GM10248 (cell line): ENCODE measurements at places on chromosomes 5 and 9.

GRCh38 chr5:142926549-142926948, 156.4 kb downstream of the ARHGAP26 start:
- DNase-seq, result no peak

DNA sequence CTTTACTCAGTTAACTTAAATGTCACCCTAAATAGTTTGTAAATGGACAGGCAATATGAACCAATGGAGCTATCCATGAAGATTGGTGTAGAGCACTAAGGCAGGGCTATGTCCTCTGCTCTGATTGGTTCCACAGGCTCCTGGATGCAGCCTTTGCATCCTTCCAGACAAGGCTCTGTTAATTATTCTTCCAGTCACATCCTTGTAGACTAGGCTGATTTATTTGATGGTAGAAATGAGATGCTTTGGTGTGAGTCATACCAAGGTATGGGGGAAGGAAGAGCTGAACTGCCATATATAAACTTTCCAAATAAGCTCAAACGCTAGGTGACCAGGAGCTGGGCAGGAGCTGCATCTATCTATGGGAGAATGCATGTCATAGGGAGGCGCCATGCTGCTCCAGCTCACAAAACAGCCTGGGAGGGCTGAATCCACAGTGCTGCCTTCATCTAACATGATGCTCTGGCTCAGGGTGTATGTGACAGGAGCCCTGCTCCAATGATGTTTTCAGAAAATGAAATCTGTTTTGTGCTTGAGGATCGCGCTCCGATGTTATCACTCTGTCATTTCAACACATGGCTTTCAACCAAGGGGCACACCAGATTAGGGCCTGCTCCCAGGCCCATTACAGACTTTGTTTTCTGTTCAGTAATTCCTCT, 818.0 kb upstream of the ZNF608 start:
- no peak for DNase-seq

- DNase-seq, result no peak
Observed at GRCh38 chr5:137658324-137658723, 77.6 kb downstream of the KLHL3 start.

- DNase-seq, result no peak
Observed at GRCh38 chr5:102625928-102626327, 127.1 kb upstream of the SLCO6A1 start.

DNA sequence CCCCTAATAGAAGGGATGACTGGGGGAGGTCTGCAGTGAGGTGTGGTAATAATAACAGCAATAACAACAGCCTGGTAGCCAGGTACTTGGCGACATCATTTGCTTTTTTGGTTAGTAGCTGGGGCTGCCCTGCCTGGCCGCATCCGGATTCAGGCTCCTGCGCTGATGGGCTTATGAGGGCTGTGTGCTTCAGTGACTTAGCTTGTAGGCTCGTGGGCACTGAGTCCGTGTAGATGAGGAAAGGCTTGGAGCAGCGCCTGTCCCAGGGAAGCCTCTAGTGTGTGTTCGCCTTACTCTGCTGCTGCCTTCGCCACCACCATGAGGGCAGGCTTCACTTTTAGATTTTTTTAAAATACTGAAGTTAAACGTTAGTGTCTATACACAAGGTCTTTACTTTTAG, 4.5 kb downstream of the NDUFS6 start:
- DNase-seq, result no peak

GRCh38 chr5:80686757-80687156, 32.0 kb upstream of the DHFR start:
- DNase-seq, result no peak

GRCh38 chr9:18935541-18935940, 97.5 kb downstream of the SAXO1 start:
- no peak for DNase-seq

GRCh38 chr5:76710991-76711390, 4.9 kb upstream of the F2R start:
- DNase-seq, result peak; percentile 20

- DNase-seq, result no peak
Observed at GRCh38 chr9:93587284-93587650, 10.9 kb downstream of the PHF2 start.

DNA sequence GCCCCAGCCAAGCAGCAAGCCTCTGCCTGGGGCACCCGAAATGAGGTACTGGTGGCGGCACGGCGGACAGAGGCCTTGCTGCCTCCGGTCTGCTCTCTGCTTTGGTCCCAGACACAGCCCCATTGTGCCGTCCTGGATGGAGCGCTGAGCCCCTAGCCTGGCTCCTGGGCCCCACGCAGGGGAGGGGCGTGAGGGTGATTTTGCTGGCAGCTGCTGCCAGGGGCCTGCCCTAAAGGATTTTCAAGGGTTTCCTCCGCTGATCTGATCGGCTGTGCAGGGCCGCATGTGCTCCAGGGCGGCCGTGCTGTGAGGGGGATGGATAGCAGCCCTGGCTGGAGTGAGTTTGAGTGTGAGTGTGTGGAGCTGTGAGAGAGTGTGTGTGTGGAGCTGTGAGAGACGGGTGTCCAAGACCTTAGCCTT, 1.3 kb downstream of the GPSM1 start:
- no peak for DNase-seq

DNA sequence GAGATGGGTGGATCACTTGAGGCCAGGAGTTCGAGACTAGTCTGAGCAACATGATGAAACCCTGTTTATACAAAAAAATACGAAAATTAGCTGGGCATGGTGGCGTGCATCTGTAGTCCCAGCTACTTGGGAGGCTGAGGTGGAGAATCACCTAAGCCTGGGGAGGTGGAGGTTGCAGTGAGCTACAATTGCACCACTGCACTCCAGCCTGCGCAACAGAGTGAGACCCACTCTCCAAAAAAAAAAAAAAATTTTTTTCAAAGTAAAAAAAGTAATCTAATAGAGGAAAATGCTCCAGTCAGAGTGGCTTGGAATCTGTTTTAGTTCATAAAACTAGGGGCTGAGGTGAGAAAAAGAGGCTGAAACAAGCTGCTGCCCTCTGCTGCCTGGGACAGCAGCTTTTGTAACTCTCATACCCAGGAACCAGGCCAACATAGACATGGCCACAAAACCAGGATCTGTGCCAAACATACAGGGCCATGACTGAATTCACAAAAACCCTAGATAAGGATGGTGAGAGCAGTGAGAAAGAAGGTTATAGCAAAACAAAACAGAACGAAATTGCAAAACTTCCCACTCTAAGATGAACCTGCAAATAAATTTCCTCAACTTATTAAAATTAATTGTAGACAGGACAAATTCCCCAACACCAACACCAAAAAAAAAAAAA, 13.1 kb upstream of the DCAF12 start:
- no peak for DNase-seq

- DNase-seq, result no peak
Observed at GRCh38 chr5:757931-758697, 26.4 kb downstream of the ZDHHC11B start.

DNA sequence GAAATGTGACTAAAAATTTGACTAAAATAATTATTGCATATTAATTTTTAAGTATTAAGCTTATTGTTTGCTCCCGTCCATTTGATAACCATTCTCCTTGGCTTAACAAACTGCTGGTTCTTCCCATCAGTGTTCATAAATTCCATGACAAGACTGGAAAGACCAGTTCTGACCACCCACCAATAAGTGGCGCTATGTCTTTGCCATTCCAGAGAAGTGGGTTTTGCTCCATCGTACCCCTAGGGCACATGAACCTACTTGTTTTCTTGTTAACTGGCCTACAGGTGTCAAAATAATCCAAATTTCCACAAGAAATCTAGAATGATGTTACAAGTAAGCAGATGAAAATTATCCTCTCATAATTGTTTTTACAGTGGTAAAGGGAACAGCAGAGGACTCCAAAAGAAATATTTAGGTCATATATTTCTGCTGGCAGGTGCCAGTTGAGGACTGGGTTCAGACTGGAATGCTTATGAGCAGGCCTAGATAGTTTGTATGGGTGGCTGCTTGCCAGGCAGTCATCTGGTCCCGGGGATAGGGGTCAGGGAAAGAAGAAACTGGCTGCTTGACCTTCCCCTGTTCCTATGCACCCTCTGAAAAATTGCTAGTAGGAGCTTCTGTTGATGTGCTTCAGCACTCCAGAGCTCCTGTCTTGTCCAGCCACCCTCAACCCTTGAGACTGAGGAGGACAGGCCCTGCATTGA, 283.1 kb upstream of the ADAMTSL1 start:
- DNase-seq, result no peak

DNA sequence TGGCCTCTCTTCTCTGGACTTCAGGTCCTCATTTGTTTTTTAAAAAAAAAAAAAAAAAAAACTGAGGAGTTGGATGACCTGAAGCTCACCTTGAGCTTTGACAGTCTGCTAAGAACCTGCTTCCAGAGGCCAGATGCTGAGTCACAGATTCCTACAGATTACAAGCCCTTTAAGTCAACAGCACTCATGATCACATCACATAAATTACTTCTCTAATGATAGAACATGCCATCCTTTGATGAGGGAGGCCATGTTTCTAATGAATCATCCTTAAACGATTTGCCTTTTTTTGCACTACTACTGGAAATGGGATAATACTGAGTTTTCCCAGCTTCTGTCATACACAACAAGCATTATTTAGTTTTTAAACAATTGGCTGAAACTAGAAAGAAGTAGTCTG, 34.2 kb upstream of the MYOT start:
- DNase-seq, result no peak

GRCh38 chr5:150215979-150216944, 26.4 kb downstream of the SLC6A7 start:
- DNase-seq, result no peak

- DNase-seq, result no peak
Observed at GRCh38 chr5:22926574-22926973, 73.4 kb upstream of the CDH12 start.

DNA sequence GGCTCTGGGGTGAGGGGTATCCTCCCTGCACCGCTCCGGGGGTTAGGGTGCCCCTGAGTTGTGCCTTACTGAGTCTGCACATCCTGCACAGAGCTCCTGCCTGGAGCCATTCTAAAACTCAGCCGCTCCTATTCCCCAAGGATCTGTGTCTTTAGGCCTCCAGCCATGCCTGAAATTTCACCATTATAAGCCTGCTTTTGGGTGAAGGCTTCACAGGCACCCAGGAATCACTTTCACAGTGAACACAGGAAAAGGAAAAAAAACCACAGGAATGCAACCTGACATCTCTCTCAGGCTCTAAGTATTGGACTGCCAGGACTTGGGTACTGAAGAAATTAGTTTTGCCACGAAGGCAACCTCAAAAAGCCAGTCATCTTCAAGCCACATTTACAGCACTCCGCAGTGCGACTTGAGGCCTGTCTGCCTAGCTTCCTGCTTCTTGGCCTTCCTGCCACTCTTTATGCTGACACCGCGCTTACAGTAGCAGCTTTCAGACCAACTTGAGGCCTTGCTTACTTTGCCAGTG, 30.9 kb downstream of the GALNT10 start:
- DNase-seq, result no peak

- DNase-seq, result peak; percentile 78
Observed at GRCh38 chr9:97984188-97985057, 1.3 kb downstream of the ANP32B start.

DNA sequence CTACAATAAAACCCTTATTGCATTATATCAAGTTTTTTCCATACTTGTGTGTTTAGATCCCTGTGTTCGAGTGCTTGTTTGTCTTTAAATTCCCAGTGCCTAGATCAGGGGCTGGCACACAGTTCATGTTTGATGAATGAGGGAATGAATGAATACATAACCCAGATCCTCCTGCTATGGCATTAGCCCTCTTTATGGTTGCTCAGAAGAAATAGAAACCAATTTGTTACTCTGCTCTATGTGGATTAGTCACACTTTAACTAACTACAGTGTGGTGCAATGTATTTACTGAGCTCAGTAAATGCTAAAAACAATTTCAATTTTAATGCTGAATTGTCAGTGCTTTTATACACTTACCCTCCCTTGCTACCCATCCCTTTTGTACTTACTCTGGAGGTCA, 16.4 kb upstream of the GALNT10 start:
- no peak for DNase-seq

GRCh38 chr5:173069671-173070070, 13.5 kb downstream of the CREBRF start:
- no peak for DNase-seq

GRCh38 chr9:82022121-82022520, 33.5 kb downstream of the SPATA31D1 start:
- DNase-seq, result no peak

DNA sequence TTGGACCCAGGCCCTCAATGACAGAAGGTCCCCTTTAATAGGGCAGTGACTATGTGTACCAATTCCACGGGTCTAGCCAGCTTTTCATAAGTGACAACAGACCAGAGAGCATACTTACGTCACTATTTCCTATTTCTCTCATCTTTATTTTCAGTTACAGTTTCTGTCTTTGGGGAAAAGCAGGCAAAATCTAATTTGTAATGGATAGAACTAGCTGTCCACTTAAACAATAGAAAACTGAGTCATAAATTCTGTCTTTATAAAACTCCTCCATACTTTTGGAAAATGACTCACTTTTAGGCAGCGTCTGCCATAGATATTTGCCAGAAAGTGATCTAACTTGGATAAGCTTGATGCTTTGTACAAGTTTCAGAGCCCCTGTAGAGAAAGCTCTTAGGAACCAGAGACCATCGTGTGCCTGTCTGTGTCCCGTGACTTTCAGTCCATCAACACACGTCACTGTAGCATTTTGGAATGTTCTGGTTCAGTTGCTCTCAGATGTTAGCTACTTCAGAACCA, 101.9 kb downstream of the F2RL2 start:
- DNase-seq, result peak; percentile 67

DNA sequence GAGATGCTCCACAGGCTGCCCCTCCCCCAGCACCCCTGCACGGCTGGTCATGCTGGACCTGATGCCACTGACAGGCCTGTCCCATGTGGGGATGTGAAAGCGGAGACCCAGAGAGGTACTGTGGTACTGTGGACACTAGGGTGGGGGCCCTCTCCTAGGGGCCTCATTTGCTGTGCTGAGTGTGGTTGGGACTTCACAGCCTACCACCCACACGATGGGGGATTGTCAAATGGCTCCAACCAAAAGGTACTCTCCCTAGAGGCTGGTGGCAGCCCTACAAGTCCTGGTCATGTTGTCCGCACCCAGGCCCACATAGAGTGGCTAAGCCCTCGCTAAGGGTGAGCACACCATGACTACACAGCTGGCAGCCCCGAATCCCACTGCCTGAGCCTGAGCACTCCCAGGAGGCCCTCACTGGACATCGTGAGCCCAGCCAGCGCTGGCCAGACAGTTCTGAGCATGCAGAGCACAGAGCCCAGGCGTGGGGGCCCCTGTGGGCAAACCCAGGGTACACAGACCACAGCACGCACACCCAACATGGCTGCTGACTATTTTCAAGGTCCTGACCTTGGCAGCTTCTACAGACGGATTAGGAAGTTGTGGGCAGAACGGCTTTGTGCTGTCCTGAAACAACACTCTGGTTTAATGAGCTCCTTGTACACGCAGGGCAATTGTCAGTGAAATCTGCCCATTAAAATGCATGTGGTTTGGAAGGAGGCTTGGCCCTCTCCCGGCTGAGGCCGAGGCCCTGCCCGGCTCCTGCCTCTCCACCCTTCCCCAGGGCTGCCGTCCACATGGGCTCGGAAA, 214.1 kb downstream of the HSPA4 start:
- peak; percentile 46 for DNase-seq

- DNase-seq, result no peak
Observed at GRCh38 chr9:109600142-109600541, 102.0 kb upstream of the PTPN3 start.

DNA sequence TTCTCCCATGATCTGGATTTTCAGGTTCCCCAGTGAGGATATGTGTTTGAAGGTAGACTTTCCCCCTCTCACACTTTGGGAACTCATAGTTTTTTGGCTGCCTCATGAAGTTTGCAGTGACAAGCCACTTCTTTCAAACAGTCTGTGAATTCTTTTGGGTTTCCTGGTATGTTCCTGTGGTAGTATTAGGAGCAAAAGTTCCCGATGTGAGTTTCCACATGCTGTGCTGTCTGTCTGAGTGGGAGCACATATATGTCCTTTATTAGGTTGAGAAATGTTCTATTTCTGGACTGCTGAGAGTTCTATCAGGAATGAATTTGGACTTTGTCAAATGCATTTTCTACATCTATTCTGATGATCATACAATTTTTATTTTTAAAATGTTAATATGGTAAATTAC, 273.2 kb upstream of the TARS1 start:
- DNase-seq, result no peak
